HL-60 (cell line): ENCODE measurements at places on chromosomes 2 and 18.

- no peak for DNase-seq
Observed at GRCh38 chr2:85327160-85327821, 498 bp downstream of the TGOLN2 start.

- no peak for DNase-seq
Observed at GRCh38 chr18:74113711-74114110, 33.9 kb downstream of the FBXO15 start.

GRCh38 chr18:24293254-24293653 is 104.4 kb downstream of the OSBPL1A start:
- no peak for DNase-seq

- no peak for DNase-seq
Observed at GRCh38 chr2:133777574-133777960, 209.3 kb upstream of the NCKAP5 start.

GRCh38 chr2:235514627-235515363 is 21.0 kb downstream of the AGAP1 start:
- DNase-seq: no peak

- no peak for DNase-seq
Observed at GRCh38 chr2:164252568-164253287, 368.6 kb downstream of the GRB14 start.

- DNase-seq: no peak
Observed at GRCh38 chr2:46309052-46309953, 12.1 kb downstream of the EPAS1 start.

- DNase-seq: no peak
Observed at GRCh38 chr18:9839853-9840252, 45.9 kb upstream of the TXNDC2 start.

GRCh38 chr2:36902385-36903120 is 63.8 kb downstream of the STRN start:
- DNase-seq: no peak

DNA sequence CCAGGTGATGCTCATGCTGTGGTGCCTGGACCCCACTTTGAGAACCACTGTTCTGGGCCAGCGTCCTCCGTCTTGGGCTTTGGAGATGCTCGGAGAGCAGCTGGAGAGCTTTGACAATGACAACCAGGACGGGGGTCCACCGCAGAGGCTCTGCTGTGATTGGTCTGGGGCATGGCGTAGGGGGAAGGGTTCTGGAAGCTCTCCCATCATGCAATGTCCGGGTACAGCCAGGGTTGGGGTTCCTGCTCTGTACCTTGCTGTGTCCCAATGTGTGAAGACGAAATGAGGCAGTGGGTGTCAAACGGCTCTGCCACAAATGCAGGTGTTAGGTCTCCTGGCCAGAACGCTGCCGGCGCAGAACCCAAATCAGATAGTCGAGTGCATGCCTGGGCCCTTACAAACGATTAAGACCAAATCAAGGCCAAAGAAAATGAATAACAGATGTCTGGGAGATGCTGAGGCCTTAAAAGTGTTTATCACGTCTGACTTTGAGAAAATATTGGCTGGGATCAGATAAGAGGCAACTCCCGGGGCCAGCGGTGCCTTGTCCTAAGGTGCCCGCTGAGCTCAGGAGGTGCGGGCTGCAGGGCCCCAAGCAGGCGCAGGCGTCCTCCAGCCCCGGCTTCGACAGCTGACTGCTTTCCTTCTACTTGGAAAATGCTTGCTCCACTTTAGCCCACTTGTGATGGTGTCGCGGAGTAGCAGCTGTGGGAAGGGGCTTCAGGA is 117.2 kb downstream of the VAPA start:
- no peak for DNase-seq

GRCh38 chr18:67068608-67069007 is 447.9 kb downstream of the DSEL start:
- DNase-seq: no peak

DNA sequence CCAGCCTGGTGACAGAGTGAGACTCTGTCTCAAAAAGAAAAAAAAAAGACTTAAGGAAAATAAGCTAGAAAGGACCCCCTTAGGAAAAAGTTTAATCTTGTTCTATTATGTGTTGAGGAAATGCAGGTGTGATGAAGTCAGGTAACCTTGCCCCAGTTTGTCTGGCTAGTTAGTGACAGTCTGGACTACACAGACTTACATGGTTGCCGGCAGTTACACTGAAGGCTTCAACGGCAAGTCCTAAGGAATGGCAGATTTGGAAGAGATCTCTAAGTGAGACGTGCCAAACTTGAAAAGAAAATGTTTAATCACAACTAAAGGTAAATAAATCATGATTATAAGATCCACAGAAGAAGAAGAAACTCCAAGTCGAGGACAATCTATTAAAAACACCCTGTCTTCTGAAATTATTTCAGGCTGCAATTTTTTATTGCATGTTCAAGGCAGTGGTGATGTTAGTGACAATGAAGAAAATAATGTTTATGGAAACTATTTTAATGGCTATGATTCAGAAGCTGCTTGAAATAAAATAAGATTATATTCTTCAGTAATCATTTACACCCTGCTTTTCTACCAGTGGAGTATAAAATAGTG is 84.2 kb downstream of the TTC27 start:
- no peak for DNase-seq

DNA sequence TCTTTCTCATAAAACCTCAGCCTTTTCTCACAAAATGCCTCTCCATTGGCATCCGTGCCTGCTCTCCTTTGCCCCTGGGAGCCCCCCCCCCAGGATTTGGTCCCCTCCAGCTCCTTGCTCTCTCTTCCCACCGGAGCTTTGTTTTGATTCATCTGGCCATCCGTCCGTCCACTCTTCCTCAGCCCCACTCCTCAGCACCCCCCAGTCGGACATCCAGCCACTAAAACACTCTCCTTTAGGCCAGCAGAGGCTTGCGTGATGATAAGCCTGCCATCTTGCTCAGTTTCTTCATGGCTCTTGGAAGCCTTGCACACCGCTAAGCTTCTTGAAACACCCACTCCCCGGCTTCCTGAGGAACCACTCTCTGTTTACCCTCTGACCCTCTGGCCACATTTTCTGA is 31.5 kb upstream of the GNAL start:
- DNase-seq: no peak

DNA sequence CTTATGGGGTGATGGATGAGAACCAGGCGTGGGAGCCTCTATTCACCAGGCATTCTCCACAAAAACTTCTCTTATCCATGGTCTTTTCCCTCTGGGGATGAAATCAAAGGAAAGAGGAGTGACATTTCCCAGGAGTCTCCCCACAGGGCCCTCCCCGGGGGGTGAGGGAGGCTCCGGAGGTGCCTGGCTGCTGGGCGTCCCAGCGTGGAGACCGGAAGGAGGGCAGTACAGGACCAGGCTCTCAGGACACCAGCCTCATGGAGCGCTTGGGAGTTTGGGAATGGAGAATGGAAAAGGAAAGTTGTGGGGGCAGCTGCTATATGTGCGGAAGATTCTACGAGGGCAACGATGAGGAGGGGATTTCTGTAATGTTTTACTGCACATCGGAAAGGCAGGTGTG is 22.1 kb downstream of the CIB4 start:
- DNase-seq: no peak

DNA sequence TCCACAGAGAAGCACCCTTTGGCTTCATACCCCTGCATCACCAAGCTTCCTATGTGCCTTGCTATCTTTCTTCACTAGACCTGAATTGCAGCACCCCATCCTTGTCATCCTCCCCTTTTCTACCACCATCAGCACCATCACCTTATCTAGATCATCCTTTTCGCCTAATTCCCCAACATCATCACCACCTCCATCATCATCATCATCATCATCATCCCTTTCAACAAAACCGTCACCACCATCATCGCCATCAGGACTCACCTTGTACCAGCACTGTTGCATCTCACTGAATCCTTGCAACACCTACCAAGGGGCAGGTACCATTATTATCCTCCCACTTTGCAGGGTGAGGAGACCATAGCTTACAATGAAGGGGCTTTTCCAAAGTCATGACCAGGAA is 10.8 kb upstream of the ECEL1 start:
- no peak for DNase-seq

DNA sequence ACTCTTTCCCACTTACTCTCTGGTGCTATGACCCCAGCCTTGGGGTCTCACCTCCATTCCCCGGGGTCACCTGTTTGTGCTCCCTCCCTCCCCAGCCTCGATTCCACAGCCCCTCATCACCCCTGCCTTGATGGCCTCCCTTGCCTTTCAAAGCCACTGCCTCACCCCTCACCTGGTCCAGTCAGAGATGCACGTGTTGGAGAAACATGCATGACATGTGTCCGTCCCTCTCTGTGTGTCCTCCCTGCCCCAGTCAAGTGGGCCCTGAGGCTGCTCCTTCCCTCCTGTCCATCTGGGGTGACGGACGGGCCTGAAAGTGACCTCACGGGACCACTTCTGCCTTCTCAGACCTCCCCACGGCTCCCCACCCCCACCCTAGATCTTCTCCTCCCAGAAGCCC is 82.3 kb upstream of the TWIST2 start:
- DNase-seq: no peak

- DNase-seq: no peak
Observed at GRCh38 chr2:19109518-19109917, 248.9 kb downstream of the OSR1 start.

- DNase-seq: no peak
Observed at GRCh38 chr2:129318581-129319421, 660.7 kb upstream of the RAB6C start.

DNA sequence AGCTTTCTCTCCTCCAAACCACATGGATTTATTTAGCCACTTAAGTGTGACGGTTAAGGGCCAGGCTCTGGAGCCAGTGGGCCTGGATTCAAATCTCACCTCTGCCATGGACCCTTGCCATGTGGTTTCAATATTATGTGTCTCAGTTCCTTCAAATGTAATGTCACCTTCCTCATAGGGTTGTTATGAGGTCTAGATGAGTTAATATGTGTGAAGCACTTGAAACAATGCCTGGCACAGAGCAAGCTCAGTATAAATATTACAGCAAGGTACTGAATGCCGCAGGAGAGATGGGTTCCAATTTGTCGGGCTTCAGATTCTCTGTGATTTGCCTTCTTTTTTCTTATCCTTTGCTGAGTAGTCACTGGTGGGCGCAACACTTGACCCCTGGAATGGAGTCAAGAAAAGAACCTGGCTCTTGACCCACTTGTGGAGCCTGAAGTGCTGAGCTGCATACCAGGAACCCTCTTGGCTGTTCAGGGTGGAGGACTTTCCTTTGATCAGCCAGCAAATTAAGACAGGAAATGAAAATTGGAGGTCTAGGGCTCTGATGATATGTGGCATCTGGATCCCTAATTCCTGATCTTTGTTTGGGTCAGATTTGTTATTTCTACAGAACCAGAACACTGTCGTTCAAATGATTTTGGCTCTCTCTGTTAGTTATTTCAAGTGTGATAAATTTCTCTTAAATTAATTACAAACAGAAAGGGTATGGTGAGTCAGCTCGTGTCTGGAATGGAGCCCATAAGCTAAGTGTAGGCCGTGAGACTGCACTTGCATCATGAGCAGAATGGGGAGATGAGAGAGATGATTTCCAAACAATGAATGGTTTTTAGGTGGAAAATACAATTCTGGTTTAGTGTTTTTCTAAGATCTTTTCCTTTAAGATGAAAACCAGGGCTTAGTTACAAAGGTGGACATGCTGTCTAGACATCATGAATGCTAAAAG is 293.0 kb downstream of the KCNS3 start:
- DNase-seq: no peak

- no peak for DNase-seq
Observed at GRCh38 chr2:29226808-29227207, 111.6 kb downstream of the CLIP4 start.
